Skeletal muscle cell (primary cell): ENCODE measurements at places on chromosomes 3 and 15.

DNA sequence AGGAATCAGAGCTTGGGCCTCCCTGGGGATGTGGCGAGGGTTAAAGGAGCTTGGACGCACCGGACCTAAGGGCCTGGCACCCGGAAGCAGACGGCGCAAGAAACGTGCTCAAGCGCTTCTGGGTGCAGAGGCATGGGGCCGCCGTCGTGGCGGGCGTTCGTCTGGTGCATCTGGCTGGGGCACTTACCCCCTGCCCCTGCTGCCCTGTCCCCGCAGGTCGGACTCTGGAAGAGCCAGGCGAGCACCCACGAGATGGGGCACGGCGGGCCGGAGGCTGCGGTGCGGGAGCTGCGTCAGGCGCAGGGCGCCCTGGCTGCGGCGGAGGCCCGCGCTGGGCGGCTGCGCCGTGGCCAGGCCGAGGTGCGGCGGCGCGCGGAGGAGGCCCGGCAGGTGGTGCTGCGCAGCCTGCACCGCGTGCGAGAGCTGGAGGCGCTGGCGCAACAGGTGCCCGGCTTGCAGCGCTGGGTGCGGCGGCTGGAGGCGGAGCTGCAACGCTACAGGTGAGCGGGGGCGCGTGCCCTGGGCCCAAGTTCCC lies 2.5 kb downstream of the EFCC1 start:
- DNase-seq = no peak

GRCh38 chr3:135991621-135992020 lies 26.1 kb downstream of the PPP2R3A start:
- no peak for DNase-seq

- no peak for DNase-seq
These were observed 592.2 kb downstream of the FHIT start for GRCh38 chr3:60659098-60659497.

GRCh38 chr15:92619145-92620101 lies 36.2 kb downstream of the FAM174B start:
- DNase-seq = no peak

GRCh38 chr15:80052597-80053304 lies 6.7 kb upstream of the ZFAND6 start:
- no peak for DNase-seq

DNA sequence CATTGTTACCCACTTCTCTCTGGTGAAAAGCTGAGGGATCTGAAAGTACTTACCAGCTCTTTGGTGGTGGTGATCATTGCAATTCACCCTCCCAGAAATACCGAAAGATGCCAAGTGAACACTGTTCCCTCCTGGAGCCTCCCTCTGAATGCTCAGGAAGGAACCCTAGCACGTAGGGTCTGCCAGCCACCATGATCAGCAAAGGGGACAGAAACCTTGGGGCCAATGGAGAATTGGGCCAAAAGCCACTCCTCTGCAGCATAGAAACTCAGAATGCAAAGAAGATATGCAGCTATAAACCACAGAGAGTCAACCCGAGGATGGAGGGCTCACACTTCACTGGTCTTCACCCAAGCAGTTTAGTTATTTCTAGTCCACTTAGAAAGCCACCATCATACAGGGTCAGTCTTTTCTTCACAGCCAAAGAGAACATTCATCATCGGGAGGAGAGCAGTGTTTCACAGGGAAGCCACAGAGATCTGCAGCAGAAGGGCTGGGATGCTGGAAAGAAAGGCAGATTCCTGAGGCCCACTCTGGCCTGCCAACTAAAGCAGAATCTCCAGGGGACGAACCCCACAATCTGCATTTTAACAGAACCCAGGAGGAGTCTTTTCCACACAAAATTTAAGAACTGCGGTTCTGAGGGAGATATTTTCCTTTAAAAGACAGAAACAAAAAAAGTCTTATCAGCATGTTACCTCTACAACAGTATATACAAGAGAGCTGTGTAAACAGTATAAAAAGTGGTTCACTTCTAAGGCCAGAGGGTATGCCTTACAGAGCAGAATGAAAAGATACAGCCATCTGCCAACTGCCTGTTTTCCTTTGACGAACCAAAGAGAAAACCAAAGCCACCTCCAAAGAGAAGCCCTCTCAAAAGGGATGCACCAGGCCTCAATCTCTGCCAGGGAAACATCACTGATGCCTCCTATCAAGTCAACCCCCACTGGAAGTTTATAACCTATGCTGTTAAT lies 11.3 kb downstream of the TBC1D2B start:
- DNase-seq = no peak

GRCh38 chr3:107781253-107781652 lies 258.5 kb downstream of the BBX start:
- DNase-seq = no peak
